ENCODE measurements at places on chromosomes 12 and 14. TPM values are rescaled to one million over a fixed set of nuclear protein-coding genes. Genes with fewer than 3 reads are reported as not detected.

DNA sequence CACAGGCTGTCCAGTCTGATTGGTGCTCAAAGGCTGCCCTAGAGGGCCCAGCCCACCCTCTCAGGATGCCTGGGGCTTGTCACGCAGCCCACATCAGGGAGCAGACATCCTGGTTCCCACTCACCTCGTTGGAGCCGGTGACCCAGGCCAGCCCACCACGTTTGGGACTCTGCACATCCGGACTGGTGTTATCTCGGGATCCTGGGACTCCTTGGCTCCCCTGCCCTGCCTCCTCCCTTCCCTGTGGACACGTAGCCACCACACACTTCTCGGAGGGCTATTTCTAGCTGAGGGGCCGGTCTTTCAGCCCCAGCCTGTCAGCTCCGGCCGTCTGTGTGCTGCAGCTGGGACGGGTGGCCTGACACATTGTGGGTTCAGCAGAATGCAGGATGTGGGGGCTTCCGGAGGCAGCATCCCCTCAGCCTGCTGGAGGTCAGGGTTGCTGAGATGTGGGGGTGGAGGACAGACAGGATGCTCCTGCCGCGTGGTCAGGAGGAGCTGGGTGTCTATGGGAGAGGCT, 12.8 kb upstream of the FGF23 start:
- peak; percentile 14 for DNase-seq

DNA sequence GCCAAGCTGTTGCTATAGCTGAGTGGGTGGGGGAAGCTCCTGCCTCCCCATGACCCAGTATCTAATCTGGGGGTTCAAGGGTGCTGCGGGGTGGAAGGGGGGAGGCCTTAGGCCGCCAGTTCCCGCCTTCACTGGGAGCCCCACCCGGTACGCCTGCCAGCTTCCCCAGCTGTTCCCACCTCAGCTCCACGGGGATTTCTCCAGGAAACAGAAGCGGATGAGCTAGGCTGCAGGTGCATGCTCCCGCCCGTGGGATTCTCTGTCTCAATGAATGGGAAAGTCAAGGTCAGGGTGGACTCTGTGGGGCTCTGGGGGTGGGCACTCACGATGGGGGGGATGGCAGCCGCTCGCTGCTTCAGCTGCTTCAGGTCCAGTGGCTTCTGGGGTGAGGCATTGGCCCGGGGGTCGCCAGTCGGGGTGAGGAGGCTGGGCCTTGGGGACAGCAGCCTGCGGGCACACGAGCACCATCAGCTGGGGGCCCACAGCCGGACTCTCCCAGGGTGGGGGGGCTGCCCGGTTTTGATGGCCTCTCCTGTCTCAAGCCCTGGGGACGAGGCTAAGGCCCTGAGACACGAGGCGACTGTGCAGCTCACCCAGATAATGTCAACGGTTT, 68.6 kb downstream of the RFLNA start:
- DNase-seq = no peak

GRCh38 chr12:2490831-2491230, 303.9 kb upstream of the FKBP4 start:
- no peak for DNase-seq

- no peak for DNase-seq
Measured at GRCh38 chr12:84641940-84642545, 270.6 kb downstream of the SLC6A15 start.

DNA sequence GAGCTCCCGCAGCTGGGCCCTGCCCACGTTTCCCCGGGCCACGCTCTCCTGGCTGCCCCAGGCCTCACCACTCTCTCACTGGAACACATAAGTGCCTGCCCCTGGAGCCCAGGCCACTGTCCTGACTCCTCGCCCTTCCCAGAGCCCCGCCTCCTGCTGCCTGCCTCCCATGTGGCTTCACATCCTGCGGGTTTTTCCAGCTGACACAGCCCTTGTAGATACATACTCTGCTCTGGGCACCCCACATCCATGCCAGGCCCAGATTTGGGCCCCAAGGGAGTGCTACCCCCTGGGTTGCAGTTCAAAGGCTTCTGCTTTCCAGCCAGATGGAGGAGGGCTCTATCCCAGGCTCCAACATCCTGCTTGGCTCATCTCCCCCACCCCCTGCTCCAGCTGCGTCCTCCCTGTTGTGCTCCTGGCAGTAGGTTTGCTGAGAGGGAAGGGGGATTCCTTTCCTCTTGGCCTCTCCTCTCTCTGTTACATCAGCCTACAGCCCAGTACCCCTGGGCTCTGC, 60.1 kb downstream of the TSPAN9 start:
- DNase-seq = peak; percentile 78

- no peak for DNase-seq
Measured at GRCh38 chr12:45907955-45908354, 82.4 kb downstream of the SCAF11 start.

GRCh38 chr12:4197922-4198763, 75.4 kb upstream of the CCND2 start:
- DNase-seq = no peak

DNA sequence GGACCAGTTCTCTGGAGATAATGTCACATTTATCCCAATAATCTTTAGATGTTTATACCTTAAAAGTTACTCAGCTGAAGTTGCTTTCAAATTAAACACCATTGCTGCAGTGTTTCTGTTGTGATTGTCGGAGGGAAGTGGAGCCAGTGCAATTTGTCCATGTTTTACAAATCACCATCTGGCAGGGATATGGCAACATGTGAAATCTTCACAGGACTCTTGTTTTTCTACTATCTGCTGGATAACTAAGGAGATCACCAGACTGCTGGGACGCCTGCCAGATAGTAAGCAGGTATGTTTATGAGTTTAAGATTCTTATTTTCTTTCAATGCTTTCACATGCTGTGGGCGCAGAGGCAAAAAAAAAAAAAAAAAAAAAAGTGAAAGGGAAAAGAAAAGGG, 100.3 kb upstream of the SOX5 start:
- DNase-seq = no peak

DNA sequence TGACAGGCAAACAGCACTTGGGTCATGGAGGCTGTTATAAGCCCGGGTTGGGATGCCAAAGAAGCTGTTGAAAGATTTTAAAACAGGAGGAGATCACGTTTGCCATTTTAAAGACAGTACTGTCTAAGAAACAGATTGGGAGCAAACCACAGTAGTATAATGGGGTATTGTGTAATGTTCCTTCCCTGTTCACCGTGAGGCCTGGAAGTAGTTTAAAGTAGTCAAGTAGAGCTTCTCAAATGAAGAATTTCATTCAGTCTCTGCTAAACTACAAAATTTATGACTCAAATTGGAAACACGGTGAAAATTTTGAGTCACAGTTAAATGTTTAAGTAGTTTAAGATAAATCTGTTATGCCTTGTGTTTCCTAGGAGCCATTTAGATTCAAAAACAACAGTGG, 35.8 kb downstream of the ATP2A2 start:
- DNase-seq = no peak

DNA sequence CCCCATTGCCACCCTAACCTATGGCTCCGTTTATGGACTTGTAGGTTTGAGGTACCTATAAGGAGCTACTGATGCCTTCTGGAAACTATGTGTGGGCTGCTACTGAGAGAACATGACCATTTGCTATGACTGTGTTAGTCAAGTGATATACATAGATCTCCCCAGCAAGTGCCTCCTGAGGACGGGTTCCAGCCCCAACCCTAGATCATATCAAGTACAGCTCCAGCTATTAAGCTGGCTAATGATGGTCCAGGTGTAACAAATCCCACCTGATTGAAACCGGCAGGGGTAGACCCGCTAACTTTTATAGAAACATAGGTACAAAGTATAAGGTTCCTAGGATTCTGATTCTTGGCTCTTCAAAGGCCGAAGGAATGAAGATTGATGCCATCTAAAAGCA, 23.7 kb downstream of the NINJ2 start:
- no peak for DNase-seq

DNA sequence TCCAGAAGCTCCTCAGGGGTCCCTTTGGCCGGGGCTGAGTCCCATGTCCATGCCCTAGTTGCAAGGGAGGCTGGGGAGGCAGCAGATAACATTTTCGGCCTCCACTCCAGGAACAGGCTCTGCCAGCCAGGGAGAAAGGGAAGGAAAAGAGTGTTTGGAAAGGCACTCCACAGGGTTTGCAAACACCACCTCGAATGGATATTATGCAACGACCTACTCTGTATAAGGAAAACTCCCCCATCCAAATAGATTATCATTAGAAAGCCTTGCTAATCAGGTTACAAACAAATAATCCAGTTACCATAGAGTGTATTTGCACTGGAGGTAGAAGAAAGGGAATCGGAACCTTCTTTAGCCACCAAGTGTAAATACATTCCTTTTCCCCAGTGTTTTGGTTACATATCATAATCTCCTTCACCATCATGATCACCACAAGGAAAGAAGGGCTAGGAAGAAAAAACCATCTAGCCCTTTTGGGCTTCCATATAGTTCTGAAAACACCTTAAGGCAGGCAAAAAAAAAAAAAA, 40.4 kb downstream of the TMCC3 start:
- DNase-seq = no peak

DNA sequence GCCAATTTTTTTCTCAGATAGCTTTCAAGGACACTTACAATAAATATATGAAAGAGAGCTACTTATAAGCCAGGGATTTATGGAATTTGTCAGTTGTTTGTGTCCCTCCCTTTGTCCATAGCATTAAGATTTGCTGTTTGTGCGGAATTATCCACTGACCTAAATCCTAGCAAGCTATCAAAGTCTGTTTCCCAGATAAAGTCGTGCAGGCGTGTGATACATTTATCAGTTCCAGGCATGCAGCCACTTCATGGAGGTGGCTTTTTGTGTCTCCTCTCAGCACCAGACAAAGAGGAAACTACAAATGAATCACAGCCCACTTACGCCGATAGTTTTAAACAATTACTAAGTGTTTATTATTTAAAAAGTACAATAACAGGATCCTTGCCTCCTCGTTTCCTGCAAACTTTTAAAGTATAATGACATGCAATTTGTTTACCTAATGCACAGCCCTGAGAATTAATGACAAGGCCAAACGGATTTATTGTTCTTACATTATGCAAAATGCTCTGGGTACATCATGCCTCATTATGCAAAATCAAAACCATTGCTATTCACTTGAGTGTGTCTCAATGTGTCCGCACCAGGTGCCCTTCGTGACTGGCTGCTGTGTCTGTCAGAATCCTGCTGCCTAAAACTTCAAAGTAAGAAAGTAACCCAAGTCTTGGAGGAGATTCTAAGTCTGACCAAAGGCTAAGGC, 423.2 kb downstream of the GLT1D1 start:
- no peak for DNase-seq

DNA sequence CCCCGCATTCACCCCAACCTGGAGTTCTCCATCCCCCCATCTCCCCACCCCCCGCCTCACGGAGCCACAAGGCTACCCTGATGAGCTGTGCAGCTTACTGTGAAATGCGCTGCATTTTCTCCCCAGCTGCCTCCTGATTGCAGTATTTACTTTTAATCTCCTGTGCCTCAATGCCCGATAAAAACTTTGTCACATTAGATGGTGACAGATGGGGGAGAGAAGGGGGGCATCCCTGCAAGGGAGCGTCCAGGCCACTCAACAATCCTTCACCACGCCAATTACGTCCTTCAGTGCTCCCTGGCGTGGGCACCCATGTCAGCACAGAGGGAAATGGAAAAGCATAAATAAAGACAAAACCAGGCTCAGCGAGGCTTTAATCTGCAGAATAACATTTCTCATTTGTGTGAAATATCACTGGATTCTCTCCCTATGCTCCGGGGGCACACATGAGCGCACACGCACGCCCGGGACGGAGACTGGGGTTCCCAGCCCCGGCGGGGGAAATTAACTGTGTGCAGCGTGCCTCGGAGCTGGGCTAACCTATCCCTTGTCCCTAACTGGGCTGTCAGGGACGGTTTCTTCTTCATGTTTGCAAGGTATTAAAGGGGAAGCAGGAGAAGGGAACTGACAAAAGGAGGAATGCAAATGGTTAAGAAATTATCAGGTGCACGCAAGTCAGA, 186.7 kb upstream of the VASH1 start:
- DNase-seq = no peak

DNA sequence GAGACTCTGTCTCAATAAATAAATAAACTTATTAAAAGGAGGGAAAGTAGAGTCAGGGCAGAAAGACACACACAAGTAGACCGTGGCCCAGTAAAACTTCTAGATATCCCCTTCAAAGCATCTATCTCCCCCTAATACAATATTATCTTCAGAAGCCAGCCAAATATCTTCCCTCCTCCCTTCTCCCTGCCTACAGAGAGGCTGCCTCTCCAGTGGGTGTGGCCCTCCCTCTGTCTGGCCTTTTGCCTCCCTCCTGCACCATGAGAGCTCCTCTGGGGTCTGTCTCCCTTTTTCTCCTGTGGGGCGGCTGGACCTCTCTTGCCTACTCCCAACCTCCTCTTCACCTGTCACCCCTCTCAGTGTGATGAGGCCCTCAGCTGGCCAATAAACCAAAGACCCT, 139.2 kb downstream of the EGLN3 start:
- no peak for DNase-seq

GRCh38 chr14:54673193-54674045, 106.5 kb downstream of the SAMD4A start:
- no peak for DNase-seq

DNA sequence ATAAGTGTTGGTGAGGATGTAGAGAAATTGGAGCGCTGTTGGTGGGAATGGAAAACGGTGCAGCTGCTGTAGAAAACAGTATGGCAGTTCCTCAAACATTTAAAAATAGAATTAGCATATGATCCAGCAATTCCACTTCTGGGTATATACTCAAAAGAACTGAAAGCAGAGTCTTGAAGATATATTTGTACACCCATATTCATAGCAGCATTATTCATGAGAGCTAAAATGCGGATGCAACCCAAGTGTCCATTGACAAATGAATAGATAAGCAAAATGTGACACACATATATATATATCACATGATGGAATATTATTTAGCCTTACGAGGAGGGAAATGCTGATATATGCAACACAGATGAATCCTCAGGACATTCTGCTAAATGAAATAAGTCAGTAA, 84.7 kb upstream of the CEP83 start:
- no peak for DNase-seq

DNA sequence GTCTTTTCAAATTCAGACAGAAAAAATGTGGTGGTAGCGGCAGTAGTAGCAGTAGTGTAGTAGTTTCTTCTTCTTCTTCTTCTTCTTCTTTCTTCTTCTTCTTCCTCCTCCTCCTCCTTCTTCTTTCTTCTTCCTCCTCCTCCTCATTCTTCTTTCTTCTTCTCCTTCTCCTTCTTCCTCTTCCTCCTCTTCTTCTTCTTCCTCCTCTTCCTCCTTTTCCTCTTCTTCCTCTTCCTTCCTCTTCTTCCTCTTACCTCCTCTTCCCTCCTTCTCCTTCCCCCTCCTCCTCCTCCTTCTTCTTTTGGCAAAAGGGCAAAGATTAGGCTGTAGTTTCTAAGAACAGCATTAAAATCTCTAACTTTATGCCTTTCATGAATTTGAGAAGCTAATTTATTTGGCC, 59.6 kb upstream of the INSM2 start:
- no peak for DNase-seq

DNA sequence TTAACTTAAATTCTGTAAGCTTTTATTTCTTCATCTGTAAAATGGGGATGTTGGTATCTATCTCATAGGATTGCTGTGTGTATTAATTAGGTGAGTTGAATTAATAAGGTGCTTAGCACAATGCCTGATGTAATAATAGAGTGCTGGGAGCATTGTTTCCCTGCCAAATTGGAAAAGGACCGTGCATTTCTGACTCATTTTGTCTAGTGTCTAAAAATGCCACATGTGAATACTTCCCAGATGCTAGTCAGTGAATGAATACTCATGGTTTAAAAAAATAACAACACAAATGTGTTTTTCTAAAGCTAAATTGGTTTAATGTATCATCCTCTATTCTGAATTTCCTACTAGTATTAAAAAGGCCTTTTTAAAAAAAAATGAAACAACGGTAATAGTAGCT, 45.4 kb upstream of the NEDD1 start:
- no peak for DNase-seq

The PPFIA2 gene
- 0.62 TPM for total RNA-seq

The BIN2 gene
- 3.3 TPM for total RNA-seq

The MUCL1 gene
- total RNA-seq = not detected

The PDE3A gene
- total RNA-seq = 99.7 TPM

The LBHD2 gene
- total RNA-seq = not detected

The ZC2HC1C gene
- total RNA-seq = 6.9 TPM

The AQP5 gene
- 7.0 TPM for total RNA-seq

Data from right cardiac atrium (tissue), 5 donors.